BJ (cell line): ENCODE measurements at places on chromosomes 1 and 21.

DNA sequence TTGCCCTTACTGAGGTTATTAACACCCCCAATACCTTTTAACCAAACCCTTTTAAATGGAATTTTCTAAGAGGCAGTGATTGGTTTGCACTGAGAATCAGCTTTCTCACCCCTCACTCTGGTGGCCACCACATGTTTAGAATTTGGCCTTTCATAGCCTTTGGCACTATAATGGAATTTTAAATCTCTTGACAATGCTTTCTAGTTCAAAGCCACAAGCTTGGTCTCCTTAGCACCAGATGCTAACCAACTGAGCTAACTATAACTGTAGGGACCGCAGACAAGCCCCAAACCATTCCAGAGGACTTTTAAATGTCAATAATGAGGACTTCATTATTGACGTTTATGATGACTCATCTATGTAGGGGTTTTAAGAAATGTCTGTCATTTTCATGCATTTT lies 238.7 kb upstream of the SNX7 start:
- peak; percentile 14 for DNase-seq

DNA sequence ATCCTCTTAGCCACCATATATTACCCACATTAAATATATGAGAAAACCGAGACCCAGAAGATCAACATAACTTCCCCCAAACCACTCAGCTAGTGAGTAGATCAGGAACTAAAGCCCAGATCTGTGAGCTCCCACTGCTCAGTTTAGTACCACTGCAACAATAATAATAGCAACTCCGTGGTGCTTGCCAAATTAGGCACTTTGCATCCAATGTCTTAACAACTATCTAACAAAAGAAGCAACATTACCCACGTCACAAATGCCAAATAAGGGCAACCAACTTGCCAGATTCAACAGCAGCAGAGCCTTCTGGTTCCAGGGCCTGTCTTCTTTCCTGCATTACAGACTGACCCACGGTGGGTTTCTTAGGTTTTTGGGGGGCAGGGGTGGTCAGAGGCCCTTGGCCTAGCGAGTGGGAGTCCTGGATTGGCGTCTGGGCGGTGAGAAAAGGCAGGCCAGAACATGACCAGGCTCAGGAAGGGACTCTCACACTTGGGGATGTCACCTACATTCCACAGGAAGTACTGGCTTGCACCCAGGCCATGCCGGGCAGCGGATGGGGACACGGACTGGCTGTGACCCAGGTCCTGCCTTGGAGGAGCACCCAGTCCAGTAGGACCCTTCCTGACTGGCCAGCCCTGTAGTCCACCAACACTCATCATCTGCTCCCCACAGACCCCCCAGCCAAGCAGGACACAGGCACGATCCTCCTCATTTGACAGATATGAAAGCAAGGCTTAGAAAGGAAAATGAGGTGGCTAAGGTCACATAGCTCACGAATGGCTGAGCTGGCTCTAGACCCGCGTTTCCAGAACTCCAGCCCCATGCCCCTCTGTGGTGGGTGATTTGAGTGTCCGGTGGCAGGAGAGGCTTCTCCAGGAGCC lies 4.6 kb downstream of the HCRTR1 start:
- DNase-seq = no peak

GRCh38 chr1:98698625-98699024 lies 37.1 kb downstream of the SNX7 start:
- DNase-seq = no peak

DNA sequence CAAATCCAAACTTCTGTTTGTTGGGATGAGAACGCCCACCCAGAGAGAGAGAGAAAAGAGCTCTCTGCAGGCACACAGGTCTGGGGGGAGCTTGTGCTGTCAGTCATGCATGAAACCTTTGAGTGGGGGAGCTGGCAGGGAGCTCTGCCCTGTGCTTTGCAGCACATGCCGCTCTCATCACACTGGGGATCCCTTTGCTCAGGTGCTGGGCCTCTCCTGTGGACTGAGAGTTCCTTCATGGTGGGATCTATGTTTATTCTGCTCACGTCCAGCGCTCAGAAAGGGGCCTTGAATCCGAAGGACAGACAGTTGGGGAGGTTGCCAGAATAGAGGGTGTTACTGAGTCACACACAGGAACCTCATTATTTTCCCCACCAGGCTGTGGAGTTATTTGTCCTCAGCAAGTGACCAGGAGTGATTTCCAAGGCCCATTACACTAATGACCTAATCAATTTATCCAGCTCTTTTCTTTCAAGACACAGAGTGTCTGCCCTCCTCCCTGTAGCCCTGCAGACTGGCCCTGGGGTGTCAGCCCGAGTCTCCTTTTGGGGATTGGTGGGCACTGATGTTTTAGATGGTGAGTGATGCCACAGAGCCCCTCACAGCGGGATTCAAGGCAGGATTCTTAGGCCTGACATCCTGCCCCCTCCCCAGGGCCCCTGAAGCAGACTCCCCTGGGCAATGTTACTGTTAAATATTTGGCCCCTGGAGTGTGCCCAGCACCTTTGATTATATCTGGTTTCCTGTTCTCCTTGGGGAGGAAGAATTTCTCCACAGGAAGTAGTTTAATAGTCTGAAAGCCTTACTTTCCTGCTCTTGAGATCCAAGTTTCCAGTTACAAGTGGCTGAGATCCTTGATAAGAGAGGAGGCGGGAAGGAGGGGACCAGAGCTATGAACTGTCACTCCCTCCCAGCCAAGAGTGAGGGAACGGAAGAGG lies 22.3 kb downstream of the MYBPH start:
- DNase-seq = no peak

DNA sequence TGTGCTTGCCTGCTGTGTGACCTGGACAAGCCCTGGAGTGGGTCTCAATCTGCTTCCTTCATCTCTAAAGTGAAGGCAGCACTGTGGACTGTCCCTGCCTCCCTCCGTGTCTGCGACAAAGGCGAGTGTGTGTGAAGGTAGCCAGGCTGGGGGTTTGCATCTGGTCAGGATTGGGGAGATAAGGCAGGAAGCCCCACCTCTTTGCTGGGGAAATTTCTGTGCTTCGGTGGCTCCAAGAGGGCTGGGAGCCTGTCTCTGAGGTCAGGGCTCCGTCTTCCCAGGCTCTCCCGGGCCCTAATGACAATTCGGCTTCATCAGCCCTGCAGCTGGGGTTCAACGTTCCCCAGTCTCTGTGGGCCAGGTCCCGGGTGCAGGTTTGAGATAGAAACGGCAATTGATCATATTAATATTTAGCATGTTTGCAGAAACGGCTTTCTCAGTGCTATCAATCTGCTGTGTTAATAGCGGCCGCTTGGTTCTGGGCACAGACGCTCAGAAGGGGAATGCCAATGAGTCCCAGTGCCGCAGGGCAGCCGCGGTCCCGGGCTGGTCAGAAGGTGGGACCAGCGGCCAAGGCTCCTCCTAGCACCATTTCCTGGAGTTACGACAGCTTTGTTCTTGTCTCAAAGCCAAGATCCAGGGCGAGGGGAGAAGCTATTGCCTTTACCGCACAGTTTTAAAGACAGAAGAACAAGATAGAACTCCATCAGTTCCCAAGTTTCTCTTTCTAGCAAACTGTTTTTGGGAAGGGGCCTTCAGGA lies 105.7 kb downstream of the PRDM16 start:
- DNase-seq = no peak

DNA sequence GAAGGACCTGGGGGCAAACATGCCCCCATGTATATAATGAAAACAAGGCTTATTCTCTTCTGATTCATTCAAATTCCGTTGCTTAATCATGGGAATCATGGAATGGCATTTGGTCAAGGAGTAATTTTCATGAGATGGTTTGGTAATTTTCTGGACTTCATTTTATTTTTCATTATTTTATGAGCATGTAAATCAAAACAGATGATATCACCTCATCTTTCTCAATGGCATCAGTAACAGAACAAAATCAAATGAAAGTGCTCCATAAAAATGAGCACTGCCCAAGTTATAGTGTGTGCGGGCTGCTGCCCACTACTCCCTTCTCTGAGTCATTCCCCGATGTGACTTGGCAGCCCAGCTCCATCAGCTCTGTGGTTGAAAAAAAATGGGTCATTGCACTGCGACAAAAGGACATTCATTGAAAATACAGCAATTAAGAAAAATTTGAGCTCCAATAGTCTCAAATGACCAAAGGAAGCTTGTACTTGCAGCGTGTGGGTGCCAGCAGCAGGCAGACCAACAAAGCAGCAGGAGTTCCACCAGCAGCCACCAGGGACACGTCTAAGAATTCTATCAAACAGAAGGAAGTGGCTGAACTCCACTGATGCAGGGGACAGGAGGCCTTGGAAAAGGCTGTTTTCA lies 84.3 kb upstream of the VAV3 start:
- peak; percentile 20 for DNase-seq

DNA sequence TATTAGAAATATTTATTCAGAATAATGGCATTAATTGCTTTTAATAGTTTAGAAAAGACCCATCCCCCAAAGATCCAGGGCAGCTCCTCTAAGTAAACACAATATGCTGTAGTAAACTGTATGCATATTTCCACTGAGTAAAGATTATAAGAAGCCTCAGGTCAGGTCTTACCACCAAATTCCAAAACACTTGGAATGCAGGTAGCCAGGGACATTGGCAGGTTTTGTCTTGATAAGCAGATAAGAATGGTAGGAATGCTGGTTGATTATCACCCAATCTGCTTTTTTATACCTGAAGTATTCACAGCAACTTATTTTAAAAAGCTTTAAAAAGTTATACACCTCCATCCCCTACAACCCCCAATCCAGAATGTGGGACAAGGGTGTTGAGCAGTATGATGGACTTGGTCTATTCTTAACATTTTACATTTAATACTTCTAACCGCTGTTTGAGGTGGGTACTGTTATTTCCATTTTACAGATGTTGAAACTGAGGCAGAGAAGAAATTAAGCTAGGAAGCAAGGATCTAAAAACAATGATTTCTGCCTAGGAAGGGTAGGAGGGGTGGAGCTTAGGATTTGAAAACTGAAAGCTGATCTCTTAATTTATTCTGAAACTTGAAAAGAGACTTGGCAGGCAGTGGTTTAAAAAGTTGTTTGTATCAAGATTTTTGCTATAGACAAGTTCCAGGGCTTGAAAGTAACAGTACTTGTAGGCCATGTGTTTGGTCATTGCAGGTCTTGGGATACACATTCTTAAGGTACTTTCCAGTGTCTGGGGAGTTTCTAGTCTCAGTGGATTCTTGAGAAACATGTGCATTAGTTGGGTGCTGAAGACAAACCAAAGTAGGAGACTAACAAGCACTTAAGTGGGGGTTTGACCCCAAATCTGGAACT lies 15.6 kb upstream of the THEM4 start:
- DNase-seq = no peak

- DNase-seq = no peak
Observed at GRCh38 chr1:29895201-29895600, 658.9 kb downstream of the PTPRU start.

DNA sequence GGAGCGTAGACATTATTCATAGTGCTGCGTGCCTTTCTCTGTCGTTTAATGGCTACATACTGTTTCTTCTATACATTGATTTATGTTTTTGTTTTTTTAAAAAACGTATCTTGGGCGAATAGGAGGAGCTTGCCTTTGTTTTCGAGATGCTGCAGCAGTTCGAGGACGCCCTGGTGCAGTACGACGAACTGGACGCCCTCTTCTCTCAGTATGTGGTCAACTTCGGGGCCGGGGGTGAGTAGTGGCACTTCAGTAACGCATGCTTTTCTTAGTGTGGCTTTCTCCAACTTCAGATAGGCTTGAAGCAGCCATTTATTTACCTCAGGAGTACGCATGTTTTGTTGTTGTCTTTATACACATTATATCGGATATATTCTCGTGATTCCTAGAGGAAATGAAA lies 46.9 kb downstream of the TRAPPC10 start:
- DNase-seq = no peak

DNA sequence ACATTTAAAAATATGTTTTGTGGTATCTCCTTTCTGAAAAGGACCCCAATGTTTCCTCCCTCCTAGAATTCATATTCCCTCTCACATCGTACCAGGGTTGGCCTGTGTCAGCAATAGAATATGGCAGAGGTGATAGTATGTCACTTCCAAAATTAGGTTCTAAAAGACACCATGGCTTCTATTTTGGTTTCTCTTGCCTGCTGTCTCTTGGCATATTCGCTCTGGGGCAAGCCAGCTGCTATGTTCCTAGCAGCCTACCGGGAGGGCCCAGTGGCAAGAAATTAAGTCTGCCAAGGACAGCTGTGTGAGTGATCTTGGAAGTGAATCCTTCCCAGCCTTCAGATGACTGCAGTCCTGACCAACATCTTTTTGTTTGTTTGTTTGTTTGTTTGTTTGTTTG lies 92.9 kb upstream of the PPM1J start:
- DNase-seq = no peak

DNA sequence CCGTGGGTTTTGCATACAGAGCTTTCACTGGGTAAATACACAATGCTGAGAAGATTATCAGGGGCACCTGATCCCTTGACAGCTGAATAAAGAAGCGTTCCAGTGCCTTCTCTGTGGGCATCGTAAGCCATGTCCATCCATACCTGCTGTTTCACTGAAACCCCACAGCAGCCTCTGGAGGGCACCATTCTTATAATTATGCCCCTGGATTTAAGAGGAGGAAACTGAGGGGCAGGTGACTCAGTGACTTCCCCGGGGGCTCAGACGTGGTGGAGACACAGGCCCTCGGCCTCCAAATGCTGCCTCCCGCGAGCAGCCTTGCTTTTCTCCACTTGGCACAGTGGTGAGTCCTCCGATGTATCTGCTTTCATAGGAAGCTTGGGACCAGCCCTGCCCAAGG lies 56.7 kb downstream of the B3GALT5 start:
- DNase-seq = no peak

- no peak for DNase-seq
Observed at GRCh38 chr21:25489673-25490072, 117.6 kb downstream of the MRPL39 start.

DNA sequence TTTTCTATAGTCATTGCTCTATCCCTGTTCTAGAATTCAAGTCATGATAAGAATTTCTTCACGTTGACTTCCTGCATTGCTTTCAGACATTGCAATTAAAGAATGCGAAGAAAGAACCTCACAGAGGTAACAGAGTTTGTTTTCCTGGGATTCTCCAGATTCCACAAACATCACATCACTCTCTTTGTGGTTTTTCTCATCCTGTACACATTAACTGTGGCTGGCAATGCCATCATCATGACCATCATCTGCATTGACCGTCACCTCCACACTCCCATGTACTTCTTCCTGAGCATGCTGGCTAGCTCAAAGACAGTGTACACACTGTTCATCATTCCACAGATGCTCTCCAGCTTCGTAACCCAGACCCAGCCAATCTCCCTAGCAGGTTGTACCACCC lies 10.6 kb downstream of the APCS start:
- peak; percentile 83 for DNase-seq

- peak; percentile 56 for DNase-seq
Observed at GRCh38 chr21:34743831-34744230, 75.0 kb downstream of the CLIC6 start.

DNA sequence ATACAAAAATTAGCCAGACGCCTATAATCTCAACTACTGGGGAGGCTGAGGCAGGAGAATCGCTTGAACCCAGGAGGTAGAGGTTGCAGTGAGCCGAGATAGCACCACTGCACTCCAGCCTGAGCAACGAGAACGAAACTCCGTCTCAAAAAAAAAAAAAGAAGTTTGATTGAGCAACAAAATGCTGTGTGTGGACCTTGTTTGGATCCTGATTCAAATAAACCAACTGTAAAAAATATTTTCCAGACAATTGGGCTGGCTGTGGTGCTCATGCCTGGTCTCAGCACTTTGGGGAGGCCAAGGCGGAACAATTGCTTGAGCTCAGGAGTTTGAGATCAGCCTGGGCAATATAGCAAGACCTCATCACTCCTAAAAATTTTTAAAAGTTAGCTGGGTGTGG lies 16.8 kb downstream of the PTAFR start:
- no peak for DNase-seq
